ENCODE measurements at places on chromosomes 2 and 18.

- no peak for DNase-seq
These were observed 302.8 kb upstream of the CCDC68 start for GRCh38 chr18:55262021-55262560.

DNA sequence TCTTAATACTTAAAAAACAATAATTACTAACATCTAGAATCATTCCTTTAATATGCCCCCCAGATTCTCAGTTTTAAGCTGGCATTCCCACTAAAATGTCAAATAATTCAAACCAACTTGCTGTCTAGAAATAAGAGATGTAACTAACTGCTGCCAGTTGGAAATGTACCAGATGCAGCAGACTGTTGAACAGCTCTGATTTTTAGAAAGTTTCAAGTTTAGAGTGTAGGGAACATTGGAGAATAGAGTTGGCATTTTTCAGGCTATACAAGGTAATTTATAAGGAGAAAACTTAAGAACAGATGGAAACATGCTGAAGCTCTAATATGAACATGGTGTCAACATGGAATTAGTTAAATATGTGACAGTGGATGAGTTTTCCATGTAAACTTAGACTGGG, 101.4 kb downstream of the PTRHD1 start:
- DNase-seq = no peak

DNA sequence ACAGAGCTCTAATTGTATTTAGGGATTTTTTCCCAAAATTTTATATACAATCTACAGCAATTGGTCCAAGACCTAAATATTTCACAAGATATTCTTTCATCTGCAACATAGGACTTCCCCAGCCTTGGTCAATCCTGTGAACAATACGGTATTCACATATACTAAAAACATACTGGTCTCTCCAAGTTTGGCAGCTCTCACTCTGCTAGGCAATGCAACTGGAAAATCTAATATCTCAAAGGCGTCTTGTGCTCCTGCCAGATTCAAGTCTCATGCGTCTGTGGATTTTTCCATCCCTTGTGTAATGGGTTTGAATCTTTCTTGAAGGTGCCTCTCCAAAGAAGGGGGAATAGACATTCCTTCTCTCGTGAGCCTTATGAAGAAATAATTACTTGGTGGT, 27.4 kb upstream of the MBOAT2 start:
- DNase-seq = no peak

GRCh38 chr2:64972876-64973275, 16.3 kb upstream of the SLC1A4 start:
- no peak for DNase-seq

DNA sequence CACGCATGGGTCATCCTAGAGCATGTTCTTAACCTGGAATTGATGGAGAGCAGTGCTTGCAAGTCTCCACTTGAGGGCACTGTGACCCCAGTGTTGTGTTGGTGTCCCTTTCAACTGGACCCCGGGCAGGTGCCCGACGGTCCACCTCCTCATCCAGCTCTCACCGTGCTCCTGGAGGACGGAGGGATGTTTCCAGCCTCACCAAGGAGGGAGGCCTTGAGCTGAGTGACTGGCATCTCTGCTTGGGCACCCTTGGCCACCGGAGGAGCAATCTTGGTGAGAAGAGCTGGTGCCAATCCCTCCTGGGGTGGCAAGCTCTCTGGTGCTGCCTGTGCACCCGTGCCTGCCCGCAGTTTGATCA, 45.4 kb upstream of the ASB18 start:
- peak; percentile 0 for DNase-seq

GRCh38 chr2:54122939-54123338, 7.5 kb downstream of the ACYP2 start:
- no peak for DNase-seq

- DNase-seq = no peak
These were observed 7.6 kb upstream of the BMP10 start for GRCh38 chr2:68878753-68879152.

GRCh38 chr2:27211943-27212625, at the start of the genes ATRAID and SLC5A6:
Gene ATRAID (plus strand): TSS chr2:27212041. CDS start chr2:27212369, 328 bp downstream.
Gene SLC5A6 (minus strand): TSS chr2:27212268. CDS start chr2:27207650, 4,618 bp downstream.
- peak; percentile 71 for DNase-seq

- DNase-seq = no peak
These were observed 41.1 kb downstream of the TMEM37 start for GRCh38 chr2:119472749-119473148.

DNA sequence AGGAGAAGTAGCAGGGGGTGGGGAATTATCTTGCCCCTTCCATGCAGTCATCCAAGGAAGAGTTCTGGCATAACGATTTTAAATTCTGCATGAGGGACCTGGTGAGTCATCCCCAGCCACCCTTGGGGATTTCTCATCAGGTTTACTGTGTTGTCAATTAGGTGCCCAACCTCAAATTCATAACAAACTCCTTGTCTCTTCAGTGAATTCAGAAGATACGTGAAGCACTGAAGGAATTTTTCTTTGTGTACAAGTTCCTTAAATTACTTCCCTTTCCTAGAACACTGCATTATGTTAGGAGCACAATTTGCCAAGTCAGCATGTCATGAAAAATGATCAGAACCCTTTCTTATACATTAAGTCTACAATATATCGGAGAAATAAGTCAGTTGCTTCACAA, 70.8 kb upstream of the NOSTRIN start:
- no peak for DNase-seq

- no peak for DNase-seq
These were observed 19.4 kb upstream of the PRLH start for GRCh38 chr2:237546876-237547395.

GRCh38 chr2:108309903-108310302, 21.2 kb downstream of the SULT1C2 start:
- no peak for DNase-seq

GRCh38 chr2:133718688-133719201, 150.5 kb upstream of the NCKAP5 start:
- no peak for DNase-seq

GRCh38 chr2:191345788-191346187, 100.6 kb downstream of the MYO1B start:
- DNase-seq = no peak

GRCh38 chr2:199382091-199382490, 75.6 kb downstream of the SATB2 start:
- no peak for DNase-seq

DNA sequence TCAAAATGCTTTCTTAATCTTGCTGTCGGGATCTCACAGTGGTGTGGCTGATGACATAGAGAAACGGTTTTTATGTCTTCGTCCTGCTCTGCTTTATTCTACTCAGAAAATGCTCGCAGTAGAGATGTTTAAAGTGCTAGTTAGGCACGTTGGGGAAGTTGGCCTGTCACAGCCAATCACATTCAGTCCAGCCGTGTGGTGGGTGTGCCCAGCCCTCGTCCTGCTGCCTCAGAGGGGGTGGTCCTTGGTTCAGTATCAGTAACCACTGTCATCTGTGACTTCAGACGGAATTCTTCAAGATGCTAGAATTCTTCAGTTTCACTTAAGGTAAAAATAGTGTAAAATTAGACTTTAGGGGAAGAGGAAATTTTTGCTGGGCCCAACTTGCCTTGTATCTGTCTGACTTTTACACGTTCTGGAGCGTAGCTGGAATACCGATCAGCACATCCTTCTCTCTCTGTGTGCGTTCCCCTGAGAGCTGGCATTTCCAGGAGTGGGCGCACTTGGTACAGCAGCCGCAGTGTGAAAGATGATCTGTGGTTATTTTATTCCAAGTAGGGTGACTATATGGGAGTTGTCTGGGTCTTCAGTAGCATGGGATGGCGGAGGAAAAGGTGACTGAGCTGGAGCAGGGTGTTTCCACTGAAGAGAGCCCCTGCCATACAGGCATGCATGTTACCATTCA, 18.5 kb downstream of the TRAF3IP1 start:
- no peak for DNase-seq

DNA sequence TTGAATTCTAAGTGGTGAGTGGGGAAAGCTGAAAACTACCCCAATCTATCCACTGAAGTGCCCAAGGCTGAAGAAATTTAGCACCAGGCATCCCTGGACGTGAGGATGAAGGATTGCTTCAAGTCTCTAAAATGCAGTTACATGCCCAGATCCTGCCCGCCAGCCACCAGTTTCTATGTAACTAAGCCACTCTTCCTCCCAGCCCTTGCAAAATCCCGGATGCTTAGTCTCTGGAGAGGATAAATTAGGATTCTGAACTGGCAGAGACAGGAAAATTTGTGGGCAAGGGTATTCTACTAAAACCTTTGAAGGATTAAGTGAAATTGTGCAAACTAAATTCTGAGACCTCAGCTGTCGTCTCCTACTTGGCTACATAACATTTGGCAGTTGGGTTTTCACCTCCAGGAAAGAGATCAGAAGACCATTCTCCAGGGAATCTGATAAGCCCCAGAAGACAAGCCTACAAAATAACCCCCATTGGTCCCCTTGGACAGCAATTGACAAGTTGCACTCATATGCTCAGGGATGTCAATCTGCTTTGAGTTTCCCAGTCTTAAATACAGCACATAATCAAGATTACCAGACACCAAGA, 93.9 kb upstream of the CD226 start:
- no peak for DNase-seq

- no peak for DNase-seq
These were observed 264.9 kb upstream of the EPAS1 start for GRCh38 chr2:46032161-46032813.

DNA sequence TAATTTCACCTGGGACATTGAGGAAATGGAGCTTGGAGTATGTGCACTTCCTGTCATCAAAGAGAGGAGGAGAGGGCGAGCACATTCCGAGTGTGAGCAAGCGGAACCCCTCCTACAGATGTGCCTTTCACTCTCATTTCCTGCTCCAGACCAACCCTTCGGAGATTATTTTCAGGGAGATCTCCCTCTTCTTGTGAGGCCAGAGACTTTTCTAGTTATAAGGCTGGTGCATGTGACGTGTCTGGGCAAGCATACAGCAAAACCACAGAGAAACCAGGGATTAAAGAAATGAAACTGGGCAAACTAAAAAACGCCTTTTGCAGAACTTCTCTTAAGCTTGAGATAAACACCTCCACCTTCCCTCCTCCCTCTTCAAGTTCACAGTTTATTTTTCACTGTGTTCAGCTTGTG, 409.2 kb upstream of the TCF4 start:
- DNase-seq = no peak

DNA sequence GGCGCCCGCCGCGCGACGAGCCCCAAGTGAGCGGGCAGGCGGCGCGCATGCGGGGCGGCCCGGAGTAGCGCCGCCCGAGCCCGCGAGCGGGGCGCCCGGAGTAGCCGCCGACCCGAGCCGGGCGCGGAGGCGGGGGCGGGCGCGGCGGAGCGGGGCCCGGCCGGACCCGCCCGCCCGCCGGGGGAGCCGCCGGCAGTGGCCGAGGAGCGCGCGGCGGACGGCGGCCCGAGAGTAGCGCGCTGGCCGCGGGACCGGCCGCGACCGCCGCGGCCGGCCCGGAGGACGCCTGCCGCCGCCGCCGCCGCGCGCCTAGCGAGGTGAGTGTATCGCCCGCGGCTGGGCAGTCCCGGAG, at the start of gene GALNT1:
Gene GALNT1 (plus strand): TSS at position 195 of the 352 bp plus-strand sequence. CDS start 72,923 bp downstream, outside the sequence.
- DNase-seq = no peak

DNA sequence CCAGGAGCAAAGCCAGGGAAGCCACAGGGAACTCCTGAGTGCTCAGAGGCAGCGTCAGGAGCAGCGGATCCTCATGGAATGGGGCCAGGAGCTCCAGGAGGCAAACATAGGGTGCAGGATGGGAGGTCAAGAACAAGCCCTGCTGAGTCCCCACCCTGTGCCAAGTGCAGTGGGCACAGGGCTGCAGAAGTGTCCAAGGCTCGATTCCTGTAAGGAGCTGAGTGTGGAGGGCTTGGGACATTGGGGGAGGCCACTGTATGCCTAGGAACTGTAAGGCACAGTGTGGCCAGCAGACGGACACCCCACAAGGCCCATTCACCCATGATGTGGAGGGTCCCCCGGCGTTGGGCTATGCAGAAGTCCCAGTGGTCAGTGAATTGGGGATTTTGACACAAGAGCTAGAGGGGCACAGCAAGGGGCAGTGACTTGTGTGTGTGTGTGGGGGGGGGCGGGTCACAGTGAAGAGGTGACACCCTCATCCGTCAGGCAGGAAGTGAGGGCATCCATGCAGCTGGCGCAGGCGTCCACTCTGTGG, 55.6 kb downstream of the ACKR3 start:
- no peak for DNase-seq

DNA sequence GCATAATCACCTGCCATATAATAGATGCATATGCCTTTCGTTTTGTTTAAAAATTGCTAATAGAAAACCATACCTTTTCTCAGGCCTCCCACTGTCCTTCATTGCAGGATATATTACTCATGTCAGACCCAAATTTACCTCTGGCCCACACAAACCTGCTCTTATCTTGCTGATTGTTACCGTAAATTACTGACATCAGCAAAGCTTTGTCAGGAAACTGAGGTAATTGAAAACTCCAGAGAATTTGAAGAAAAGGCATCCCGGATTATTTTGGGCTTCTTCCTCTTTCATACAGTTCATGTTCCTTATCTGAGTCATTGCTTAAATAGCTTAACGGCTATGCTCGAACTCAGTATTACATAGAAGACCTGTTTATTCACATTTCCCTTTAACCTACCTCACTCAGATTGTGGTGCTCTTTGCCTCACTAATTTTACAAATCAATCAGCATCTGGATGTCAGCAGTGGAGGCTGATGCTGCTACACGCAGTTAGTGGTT, 145.7 kb downstream of the ZEB2 start:
- DNase-seq = no peak

- DNase-seq = no peak
These were observed 16.0 kb downstream of the LINC00305 start for GRCh38 chr18:64132871-64133270.

DNA sequence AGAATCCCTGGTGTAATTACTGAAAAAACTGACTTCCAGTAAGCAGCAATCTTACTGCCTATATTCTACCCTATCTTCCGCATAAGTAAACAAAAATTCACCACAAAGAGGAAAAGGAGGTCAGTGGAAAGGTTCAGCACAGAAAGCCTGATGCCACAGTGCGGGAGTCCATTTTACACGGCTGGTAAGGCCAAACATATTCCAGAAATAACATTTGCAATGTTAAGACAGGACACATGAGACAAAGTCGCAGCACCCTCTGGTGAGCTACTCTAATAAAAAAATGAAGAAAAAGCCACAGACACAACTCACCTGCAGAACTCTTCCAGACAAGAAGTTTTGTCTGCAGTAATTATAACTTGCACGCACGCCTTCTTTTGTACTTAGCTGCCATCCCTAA, 40.6 kb downstream of the GEMIN6 start:
- DNase-seq = no peak

- DNase-seq = no peak
These were observed 155.8 kb downstream of the RTN4 start for GRCh38 chr2:54894467-54894866.

- no peak for DNase-seq
These were observed 125.4 kb downstream of the DCC start for GRCh38 chr18:52465391-52465790.

DNA sequence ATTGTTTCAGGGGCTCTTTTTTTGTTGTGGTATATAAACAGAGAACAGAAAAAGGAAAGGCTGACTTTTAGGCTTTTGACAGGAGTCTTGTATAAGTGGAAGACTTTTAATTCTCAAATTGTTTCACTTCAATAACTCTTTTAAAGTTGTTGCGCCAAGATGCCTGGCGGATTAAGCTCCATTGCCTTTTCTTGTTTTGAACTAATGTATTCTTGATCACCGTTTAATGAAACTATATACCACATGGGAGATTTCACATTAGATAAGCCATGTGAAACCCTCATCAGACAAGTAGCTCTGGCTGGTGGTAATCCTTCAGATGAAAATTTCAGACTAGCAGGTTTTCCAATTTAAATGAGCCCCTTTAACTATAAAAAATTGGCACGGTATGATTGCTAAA, 257.4 kb downstream of the CCDC178 start:
- DNase-seq = no peak

- no peak for DNase-seq
These were observed 62.6 kb upstream of the RPL31 start for GRCh38 chr2:100939445-100939844.

- DNase-seq = no peak
These were observed 13.4 kb downstream of the CERS6 start for GRCh38 chr2:168469281-168469988.
